NCI-H187 (cell line): ENCODE measurements at places on chromosomes 1 and 21.
A peak's percentile ranks its signal among the peaks of the same experiment; 100 is the strongest.

DNA sequence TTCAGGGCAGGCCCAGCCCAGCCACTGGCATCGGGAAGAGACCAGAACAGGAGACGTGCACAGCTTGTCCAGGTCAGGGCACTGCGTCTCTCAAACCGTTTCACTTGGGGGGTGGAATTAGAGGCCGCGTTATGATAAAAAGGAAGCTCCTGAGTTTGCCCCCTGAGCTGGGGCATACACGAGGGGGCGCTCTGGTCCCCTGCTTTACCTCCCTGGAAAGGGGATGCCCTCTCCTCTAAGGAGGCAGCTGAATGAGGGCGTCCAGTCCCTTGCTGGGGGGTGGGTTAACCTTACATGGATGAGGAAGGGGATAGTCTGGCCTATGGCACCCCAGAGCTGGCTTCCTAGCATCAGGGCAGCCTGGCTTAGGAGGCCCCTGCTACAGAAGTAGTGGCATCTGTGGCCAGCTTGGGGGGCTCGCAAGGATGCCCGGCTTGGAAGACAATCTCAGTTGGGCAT lies 2.3 kb downstream of the MYOG start:
- DNase-seq, result no peak

- DNase-seq, result no peak
Observed at GRCh38 chr1:241627453-241628259, 12.5 kb downstream of the CHML start.

GRCh38 chr1:227762231-227762911 lies 27.1 kb downstream of the SNAP47 start:
- DNase-seq, result peak; percentile 76

- no peak for DNase-seq
Observed at GRCh38 chr1:243475966-243476365, 220.1 kb downstream of the SDCCAG8 start.

DNA sequence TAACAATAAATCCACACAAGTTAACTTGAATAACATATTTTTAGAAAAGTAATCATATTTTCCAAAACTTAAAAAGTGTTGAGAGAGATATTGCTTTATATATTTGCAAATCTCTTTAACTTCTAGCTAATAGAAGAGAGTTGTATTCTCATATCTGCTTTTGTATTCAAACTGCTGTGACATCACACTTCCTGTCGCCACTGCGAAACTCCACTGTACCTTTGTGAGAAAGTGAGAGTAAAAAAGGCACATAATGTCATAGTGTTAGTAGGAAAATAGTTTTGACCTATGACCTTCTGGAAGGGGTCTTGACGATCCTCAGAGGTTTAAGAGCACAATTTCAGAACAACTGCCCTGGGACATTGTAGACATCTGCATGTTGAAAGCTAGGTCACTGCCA lies 21.6 kb downstream of the AK5 start:
- no peak for DNase-seq

- no peak for DNase-seq
Observed at GRCh38 chr1:17232759-17233661, 15.9 kb upstream of the PADI3 start.

DNA sequence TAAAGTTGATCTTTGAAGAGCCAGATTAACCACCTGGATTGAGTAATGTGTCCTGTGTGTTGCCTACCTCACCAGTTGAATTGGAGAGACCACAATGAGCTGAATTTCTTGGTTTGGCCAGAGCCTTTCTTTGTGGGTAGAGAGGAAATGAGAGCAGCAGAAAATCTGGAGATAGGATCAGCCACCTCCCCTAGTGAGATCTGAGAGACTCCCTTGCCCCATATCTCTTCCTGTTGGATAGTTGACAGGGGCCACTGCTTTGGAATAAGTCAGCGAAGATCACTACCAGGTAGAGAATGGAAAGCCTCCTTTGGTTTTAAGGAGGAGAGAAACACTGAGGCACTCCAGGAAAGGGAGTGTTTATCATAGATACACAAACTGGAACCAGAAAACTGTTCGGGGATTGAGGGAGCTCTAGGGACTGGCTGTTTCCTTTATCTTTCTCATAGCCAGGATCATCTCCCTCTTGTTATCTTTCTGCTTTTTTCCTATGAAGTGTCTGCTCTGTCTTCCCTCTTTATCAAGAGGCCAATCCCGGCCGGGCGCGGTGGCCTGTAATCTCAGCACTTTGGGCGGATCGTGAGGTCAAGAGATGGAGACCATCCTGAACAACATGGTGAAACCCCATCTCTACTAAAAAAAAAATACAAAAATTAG lies 21.3 kb upstream of the ZNF326 start:
- DNase-seq, result no peak
